ENCODE measurements at places on chromosomes 11 and 22.
A peak's percentile ranks its signal among the peaks of the same experiment; 100 is the strongest.

DNA sequence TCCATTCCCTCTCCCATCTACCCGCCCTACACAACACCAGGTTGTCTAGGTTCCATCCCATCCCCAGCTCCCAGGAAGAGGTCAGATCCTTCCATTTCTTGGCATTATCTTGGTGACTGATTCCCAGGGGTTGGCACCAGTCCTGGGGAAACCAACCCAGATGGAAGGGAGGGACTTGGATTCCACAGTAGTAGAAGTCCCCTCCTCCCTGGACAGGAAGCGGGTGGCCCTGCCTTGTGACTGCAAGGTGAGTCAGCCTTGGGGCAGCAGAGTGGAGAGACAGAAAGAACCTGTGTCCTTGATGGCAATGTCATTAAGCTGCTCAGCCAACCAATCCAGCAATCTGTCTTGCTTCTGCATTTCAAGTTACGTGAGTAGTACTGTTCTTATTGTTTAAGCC, 26.5 kb downstream of the SYT13 start:
- no peak for DNase-seq

DNA sequence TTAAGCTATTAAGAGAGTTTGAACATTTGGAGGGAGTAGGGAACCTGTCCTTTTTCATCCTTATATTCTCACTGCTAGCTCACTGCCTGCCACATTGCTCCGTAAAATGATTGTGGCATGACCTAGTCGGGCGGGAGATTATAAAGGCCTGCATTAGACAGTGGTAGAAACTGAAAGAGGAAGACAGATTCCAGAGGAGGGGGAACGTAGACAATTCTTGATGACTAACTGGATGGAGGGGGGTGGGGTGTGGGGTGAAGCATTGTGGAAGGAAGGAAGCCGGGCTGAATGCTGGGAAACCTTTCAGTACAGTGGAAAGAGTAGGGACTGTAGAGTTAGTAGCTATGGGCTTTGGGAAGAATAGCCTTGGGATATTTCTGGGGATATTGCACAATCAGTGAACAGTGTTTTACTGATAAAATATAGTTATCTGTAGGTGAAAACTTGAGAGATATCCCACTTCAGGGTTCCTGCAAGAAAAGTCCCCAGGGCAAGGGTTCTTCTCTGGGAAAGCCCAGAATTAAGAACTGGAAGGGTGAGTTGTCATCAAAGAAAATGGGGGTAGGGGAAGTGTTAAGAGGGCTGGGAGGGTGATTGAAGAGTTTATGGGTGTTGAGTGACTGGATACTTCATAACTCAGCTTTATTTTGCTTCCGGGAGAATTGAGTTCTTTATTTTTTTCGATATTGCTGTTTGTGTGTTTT, 2.1 kb downstream of the MED15 start:
- peak; percentile 32 for DNase-seq

GRCh38 chr22:29300807-29301601, 5.4 kb upstream of the GAS2L1 start:
- no peak for DNase-seq

- DNase-seq = no peak
These were observed 7.1 kb downstream of the P2RY2 start for GRCh38 chr11:73225001-73225686.

DNA sequence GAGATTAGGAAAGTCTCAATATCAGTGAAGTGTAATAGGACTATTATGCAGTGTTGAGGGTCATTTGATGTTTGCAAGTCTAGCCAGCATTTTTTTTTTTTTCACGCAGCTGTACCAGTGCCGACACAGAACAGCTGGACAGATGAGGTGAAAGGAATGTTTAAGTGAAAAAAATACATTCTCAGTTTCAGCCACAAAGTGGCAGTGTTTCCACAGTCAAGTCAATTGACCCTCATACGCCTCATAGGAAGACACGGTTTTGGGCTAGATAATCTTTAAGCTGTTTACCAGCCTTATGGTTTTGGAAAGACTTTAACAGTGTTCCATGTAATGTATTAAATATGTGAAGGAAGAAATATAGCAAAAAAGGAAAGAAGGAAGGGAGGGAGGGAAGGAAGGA, 349.9 kb upstream of the ANO3 start:
- DNase-seq = no peak

GRCh38 chr11:122705396-122705795, 49.9 kb downstream of the UBASH3B start:
- no peak for DNase-seq

DNA sequence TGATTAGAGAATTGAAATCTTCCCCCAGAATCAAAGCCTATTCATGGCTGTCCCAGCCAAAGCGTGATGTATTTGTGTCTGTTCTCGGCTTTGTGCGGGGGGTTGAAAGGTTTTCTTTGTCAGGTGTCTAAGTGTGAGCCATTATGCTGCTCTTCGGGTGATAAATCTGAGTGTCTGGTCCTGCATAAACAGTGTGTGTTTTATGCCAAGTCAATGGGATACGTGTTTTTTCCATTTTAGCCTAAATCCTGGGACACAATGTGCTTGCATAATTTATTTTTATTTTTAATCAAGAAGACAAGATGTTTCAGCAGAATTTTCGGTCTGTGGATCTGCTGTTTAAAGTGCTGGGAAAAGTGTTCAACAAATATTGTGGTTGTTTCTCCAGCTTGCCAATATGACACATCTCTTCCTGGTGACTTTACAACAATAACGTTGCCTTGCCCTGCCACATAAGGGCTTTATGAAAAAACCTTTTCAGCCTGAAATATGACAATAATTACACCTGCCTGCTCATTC, 267.8 kb downstream of the TBC1D22A start:
- DNase-seq = no peak

- DNase-seq = no peak
These were observed 44.1 kb upstream of the GLYATL2 start for GRCh38 chr11:58888579-58888978.

DNA sequence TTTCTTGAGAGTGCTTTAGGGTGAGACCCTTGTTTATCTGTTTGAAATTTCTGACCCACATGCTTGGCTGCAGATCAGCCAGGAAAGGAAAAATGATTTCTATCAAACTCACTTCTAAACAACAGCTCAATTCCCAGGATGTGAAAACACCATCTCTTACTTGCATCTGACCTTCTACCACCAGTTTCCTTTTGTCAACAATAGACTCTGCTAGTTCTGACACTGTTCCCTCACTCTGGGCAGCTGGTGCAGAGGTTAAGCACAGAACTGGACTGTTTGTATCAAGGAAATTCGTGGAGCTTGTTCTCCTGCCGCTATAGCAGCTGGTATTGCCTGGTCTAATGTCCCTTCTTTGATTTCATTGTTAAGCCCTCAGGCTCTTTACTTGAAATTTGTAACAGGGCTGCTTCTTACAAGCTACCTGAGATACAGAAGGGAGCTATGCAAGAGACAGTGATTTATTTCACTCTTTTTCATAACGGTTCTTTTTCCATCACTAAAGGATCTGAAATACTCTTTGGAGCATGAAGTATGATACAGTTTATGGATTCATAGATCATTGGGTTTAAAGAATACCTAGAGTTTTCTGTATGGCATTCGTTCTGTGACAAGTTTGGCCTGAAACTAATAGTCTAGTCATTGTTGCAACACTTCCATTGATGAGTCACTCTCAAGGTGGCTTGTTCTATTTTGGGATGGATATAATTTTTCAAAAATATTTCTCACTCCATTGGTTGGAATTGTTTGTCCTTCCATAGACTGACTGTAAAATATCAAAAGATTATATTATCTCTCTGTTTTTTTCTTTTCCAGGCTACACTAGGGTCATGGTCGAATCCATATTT, 178.2 kb upstream of the ZC3H12C start:
- DNase-seq = no peak
